ENCODE measurements at places on chromosomes 13 and 19.

DNA sequence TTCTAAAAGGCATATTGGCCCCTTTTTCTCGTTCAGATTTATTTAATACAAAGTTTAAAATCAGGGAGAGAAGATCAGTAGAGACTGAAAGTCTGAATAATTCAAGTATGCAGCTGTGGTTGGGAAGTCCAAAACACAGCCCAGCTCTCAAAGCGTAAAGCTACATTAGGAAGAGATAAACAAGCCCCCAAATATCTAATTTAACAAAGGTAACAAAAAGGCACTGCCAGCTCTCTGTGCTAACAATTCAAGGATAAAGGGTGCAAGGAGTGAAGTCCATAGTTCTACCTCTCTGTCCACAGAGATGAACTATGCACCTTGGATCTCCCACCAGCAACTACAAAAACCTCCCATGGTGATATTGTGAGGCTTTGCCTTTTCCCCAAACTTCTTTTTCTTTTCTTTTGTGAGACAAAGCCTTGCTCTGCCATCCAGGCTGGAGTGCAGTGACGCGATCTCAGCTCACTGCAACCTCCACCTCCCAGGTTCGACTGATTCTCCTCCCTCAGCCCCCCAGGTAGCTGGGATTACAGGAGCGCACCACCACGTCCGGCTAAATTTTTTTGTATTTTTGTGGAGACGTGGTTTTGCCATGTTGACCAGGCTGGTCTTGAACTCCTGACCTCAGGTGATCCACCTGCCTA, 104.4 kb downstream of the LHFPL6 start:
- no peaks in the 10 kb centered on the region for H3K4me1 ChIP-seq
- no peak overlapping the region for H3K4me3 ChIP-seq
- H3K36me3 ChIP-seq: no peaks in the 10 kb centered on the region
- no peak for DNase-seq

GRCh38 chr13:73401769-73402168, 343.0 kb downstream of the KLF5 start:
- DNase-seq: no peak
- no peaks in the 10 kb centered on the region for H3K4me1 ChIP-seq
- no peak overlapping the region for H3K27ac ChIP-seq

DNA sequence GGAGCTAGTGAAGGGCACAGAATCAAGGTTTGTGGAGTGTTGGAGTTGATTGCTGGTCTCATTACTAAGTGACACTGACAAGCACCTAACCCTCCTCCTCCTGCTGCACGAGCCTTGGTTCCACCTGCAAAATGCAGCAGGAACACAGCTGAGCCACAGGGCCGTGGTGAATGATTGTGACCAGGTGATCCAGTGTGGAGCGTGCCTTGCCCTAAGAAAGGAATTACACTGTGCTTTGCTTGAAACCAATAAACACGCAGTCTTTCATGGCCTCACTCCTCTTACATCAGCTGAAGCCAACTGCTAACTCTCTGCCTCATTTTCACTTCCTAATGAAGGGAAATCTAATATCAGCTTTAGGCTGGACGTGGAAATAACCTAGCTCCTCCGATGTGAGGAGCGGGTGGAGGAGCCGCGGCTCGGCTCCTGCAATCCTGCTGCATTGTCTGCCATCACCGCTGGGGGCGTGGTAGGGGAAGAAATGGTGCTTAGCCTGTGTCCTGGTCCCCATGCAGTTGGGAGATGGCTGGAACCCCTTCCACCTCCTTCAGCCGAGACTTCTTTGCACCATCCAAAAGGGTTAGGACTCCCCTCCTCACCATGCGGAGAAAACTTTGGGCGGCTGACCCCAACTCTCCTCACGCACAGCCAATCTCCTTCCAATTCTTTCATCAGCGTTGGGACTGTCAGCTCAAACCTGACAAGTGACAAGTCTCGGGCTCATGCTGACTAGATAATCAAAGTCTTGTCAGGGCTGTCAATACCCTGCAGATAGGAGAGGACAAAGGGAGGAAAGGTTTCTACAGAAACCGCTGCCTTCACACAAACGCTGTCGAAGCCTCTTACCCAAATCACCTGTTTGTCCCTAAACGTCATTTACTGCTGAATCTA, 427.9 kb downstream of the ZNF536 start:
- peaks cover 11% of the 10 kb centered on the region for H3K27me3 ChIP-seq
- no peaks in the 10 kb centered on the region for H3K4me1 ChIP-seq

DNA sequence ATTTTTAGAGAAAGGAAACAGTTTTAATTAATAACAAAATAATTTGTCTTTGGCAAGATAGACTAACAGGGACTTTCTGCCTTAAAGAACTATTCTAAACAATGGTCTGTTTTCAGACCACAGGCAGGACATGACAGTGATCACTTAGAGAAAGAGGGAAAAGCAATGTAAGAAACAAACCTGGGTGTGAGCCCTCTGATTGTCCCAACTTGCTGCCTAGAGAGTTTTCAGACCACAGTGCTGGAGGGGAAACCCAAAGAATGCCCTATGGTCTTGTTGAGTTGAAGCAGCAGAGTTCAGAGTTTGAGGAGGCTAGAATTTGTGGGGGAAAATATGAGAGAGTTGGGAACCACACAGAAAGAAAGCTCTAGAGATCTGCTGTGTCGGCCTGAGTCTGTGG, 38.1 kb downstream of the DGKH start:
- DNase-seq: peak; percentile 14
- no peak overlapping the region for H3K4me3 ChIP-seq
- H3K36me3 ChIP-seq: peaks cover 24% of the 10 kb centered on the region
- H3K27me3 ChIP-seq: no peaks in the 10 kb centered on the region
- H3K27ac ChIP-seq: peak overlapping the region; percentile 2

DNA sequence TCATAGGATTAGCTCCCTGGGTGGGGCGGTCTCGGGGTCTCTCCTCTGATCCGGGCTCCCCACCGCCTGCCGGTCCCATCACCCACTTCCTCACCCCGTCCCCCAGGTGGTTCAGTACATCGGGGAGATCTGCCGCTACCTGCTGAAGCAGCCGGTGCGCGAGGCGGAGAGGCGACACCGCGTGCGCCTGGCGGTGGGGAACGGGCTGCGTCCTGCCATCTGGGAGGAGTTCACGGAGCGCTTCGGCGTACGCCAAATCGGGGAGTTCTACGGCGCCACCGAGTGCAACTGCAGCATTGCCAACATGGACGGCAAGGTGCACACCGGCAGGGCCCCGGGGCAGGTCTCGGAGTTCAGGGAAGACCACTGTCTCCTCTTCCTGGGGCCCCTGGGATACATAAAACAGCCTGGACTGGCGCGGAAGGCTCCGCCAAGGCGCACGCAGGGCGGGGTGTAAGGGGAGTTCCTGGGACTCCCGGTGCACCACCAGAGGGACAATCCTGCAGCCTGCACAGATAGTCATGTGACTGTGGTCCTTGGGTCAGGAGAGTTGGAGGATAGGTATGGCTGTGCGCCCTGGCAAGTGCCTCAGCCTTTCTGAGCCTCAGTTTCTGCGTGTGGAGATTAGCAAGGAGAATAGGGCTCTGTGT, 14.2 kb upstream of the PGLS start:
- H3K4me3 ChIP-seq: no peak overlapping the region
- no peaks in the 10 kb centered on the region for H3K36me3 ChIP-seq
- H3K27ac ChIP-seq: no peak overlapping the region
- peaks cover 21% of the 10 kb centered on the region for H3K4me1 ChIP-seq
- no peaks in the 10 kb centered on the region for H3K27me3 ChIP-seq

- no peak for DNase-seq
- no peaks in the 10 kb centered on the region for H3K4me1 ChIP-seq
- no peaks in the 10 kb centered on the region for H3K27me3 ChIP-seq
- H3K4me3 ChIP-seq: no peak overlapping the region
- H3K27ac ChIP-seq: no peak overlapping the region
Observed at GRCh38 chr13:93007928-93008327, 218.7 kb upstream of the GPC6 start.

- H3K4me3 ChIP-seq: no peak overlapping the region
- no peak overlapping the region for H3K27ac ChIP-seq
- DNase-seq: no peak
- no peaks in the 10 kb centered on the region for H3K36me3 ChIP-seq
- no peaks in the 10 kb centered on the region for H3K27me3 ChIP-seq
- peaks cover 5% of the 10 kb centered on the region for H3K4me1 ChIP-seq
Observed at GRCh38 chr13:50730496-50731351, 112.8 kb downstream of the DLEU7 start.

- H3K36me3 ChIP-seq: peaks cover 8% of the 10 kb centered on the region
- DNase-seq: no peak
- H3K4me3 ChIP-seq: no peak overlapping the region
- H3K27me3 ChIP-seq: no peaks in the 10 kb centered on the region
- no peaks in the 10 kb centered on the region for H3K4me1 ChIP-seq
Observed at GRCh38 chr19:5091018-5091683, 122.2 kb downstream of the KDM4B start.

- no peak for DNase-seq
- H3K4me1 ChIP-seq: no peaks in the 10 kb centered on the region
- H3K4me3 ChIP-seq: no peak overlapping the region
- no peaks in the 10 kb centered on the region for H3K27me3 ChIP-seq
- no peak overlapping the region for H3K27ac ChIP-seq
Observed at GRCh38 chr13:20658451-20659040, 45.0 kb upstream of the IL17D start.

DNA sequence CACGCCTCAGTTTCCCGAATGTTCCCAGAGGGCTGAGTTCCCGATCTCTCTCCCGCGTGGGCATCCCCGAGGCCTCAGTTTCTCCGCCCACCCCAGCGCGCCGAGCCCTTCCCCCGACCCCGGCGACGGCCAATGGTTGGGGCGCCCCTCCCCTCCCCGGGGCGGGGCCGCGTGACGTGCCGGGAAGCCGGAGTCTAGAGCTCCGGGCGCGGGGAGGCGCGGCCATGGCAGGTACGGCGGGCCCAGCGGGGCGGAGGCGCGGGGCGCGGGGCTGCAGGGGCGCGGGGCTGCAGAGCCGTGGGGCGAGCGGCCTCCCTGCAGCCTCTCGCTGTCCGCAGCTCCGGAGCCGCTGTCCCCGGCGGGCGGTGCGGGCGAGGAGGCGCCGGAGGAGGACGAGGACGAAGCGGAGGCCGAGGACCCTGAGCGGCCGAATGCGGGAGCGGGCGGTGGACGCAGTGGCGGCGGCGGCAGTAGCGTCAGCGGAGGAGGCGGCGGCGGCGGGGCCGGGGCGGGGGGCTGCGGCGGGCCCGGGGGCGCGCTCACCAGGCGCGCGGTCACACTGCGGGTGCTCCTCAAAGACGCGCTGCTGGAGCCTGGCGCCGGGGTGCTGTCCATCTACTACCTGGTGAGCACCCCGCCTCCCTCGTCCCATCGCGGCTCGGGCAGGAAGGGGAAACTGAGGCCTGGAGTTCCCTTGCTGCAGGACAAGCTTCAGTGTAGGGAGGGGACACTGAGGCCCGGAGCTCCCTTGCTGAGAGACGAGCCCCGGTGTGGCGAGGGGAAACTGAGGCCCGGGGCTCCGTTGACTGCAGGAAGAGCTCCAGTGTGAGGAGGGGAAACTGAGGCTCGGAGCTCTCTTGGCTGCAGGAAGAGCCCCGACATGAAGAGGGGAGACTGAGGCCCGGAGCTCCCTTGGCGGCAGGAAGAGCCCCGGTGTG, at the start of gene MPND:
MPND (plus strand) TSS at position 193 of the 938 bp plus-strand sequence; CDS start at position 225, 32 bp downstream.
- DNase-seq: peak; percentile 95
- H3K27ac ChIP-seq: peak within 1 kb of the TSS; percentile 94
- H3K4me3 ChIP-seq: peak within 1 kb of the TSS; percentile 93

DNA sequence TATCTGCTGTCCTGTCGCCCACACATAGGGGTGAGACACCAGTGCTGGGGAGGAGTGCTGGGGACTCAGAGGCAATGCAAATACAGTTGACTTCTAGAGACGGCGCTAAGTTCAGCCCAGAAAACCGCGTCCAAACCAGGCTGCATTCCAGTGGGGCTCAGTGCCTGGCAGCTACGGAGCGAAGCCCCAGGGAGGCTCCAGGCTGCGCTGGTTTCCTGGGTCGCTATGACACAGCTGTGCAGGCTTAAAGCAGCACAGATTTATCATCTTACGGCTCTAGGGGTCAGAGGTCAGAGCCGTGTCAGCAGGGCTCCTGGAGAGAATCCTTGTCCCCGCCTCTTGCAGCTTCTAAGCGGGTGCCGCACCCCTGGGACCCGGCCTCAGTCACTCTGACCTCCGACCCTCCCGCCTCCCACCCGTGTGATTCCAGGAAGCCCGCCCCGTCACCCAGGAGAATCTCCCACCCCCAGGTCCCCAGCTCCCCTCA, 61.6 kb downstream of the ANKRD10 start:
- peaks cover 6% of the 10 kb centered on the region for H3K27me3 ChIP-seq
- no peak for DNase-seq
- peaks cover 6% of the 10 kb centered on the region for H3K36me3 ChIP-seq
- H3K4me3 ChIP-seq: no peak overlapping the region
- H3K27ac ChIP-seq: no peak overlapping the region
- H3K4me1 ChIP-seq: peaks cover 15% of the 10 kb centered on the region

DNA sequence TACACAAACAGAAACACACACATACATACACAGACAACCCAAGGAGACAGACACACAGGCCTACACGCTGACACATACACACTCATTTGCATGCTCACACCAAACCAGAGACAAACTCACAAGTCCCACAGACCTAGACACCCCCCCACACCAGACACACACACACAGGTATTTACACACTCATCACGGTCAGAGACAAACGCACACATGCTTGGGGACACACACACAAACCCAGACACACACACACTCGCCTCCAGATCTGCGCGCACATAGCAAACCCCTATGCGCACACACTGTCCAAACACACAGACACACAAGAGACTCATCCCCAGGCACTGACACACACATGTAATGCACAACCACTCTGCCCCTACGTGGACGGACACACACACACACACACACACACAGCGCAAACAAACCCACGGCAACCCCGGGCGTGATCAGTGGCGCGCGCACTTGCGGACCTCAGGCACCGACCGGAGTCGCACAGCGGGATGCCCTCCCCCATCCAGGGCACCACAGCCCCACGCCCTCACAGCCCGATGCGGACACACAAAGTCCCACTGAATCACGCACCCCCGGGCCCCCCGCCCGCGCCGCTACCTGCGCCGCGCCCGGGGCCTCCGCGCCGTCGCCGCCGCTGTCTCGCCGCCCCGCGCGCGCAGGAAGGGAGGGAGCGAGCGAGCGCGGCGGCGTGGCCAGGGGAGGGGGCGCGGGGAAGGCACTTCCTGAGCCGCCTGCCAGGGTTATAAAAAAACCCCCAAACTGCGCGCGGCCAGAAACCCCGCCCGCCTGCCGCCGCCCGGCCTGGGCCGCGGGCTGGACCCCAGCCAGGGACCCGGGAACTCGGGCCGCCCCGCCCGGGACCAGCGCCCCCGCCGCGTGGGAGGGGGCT, at the start of gene ADAMTS10:
ADAMTS10 (minus strand) TSS at position 675 of the 895 bp plus-strand sequence. CDS start 5,005 bp downstream, outside the sequence.
- H3K36me3 ChIP-seq: peaks cover 7% of the 10 kb centered on the region
- DNase-seq: peak; percentile 54
- peak within 1 kb of the TSS; percentile 81 for H3K4me3 ChIP-seq
- H3K27ac ChIP-seq: peak within 1 kb of the TSS; percentile 65
- peaks cover 1% of the 10 kb centered on the region for H3K27me3 ChIP-seq
